ENCODE measurements at places on chromosomes 5 and 9. TPM values are rescaled to one million over a fixed set of nuclear protein-coding genes. Genes with fewer than 3 reads are reported as not detected.

DNA sequence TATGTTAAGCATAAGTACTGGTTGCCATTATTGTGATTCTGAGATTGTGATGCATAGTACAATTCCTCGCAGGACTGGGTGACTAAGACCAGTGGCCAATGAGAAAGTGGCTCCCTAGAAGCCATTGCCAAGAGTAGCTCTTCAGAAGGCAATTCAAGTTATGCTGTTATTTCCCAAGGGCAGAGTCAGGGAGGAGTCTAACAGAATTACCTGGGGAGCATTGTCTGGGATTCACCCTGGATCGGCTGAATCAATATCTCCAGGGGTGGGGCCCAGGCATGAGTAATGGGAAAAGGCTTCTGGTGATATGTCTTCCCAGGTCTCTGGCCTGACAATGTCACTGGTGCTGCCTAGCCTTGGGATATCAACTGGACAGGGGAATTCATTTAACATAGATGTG is 10.9 kb upstream of the ARHGEF28 start:
- no peaks in the 10 kb centered on the region for H3K36me3 ChIP-seq
- H3K4me3 ChIP-seq = no peak overlapping the region
- no peaks in the 10 kb centered on the region for H3K4me1 ChIP-seq
- DNase-seq = no peak
- H3K27me3 ChIP-seq = peaks cover 82% of the 10 kb centered on the region

- peaks cover 18% of the 10 kb centered on the region for H3K4me1 ChIP-seq
- H3K27ac ChIP-seq = no peak overlapping the region
- no peak for DNase-seq
- no peaks in the 10 kb centered on the region for H3K27me3 ChIP-seq
- peaks cover 3% of the 10 kb centered on the region for H3K36me3 ChIP-seq
Observed at GRCh38 chr5:122924719-122925395, 79.4 kb downstream of the SNX24 start.

- H3K4me1 ChIP-seq = no peaks in the 10 kb centered on the region
- H3K27ac ChIP-seq = no peak overlapping the region
- H3K27me3 ChIP-seq = no peaks in the 10 kb centered on the region
- H3K4me3 ChIP-seq = no peak overlapping the region
- H3K36me3 ChIP-seq = peaks cover 4% of the 10 kb centered on the region
- DNase-seq = no peak
Observed at GRCh38 chr9:98839724-98840123, 32.3 kb downstream of the GALNT12 start.

DNA sequence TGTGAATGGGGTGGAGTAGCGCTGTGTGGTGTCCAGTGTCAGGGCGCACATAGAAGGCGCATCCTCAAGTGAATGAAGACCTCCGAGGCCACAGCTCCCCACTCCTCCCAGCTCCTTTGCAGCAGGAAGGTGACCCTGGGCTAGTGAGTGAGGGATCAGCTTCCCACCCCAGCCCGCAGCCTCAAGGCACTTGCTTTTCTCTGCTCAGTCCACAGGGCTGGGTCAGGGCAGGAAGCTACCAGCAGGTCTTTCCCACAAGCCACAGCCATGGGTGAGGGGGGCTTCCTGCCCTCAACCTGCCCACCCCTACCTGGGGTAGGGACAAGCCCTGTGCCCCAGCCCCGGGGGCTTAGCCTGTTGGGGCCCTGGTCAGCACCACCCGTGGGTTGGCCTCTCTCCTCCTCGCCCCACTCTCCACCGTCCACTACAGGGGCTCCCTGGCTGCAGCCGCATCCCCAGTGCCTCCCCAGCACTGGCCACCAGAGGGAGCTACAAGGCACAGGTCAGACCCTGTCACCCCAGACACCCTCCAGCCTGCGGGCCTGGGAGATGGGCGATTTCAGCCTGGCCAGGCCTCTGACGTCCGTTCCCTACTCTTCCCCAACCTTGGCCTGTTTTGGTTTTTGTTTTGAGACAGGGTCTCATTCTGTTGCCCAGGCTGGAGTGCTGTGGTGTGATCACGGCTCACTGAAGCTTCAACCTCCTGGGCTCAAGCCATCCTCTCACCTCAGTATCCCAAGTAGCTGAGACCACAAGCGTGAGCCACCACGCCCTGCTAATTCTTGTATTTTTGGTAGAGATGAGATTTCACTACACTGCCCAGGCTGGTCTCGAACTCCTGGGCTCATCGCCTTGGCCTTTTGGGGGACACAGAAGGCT is 1.3 kb upstream of the ABCA2 start:
- no peaks in the 10 kb centered on the region for H3K27me3 ChIP-seq
- peak; percentile 45 for DNase-seq
- H3K4me1 ChIP-seq = peaks cover 8% of the 10 kb centered on the region
- H3K27ac ChIP-seq = no peak overlapping the region
- H3K4me3 ChIP-seq = peak overlapping the region; percentile 68
- no peaks in the 10 kb centered on the region for H3K36me3 ChIP-seq

- H3K36me3 ChIP-seq = no peaks in the 10 kb centered on the region
- H3K4me3 ChIP-seq = no peak overlapping the region
- peaks cover 9% of the 10 kb centered on the region for H3K4me1 ChIP-seq
Observed at GRCh38 chr5:20680718-20681302, 692.8 kb upstream of the CDH18 start.

- no peak overlapping the region for H3K4me3 ChIP-seq
- no peak overlapping the region for H3K27ac ChIP-seq
- no peaks in the 10 kb centered on the region for H3K4me1 ChIP-seq
- no peak for DNase-seq
- H3K27me3 ChIP-seq = peaks cover 3% of the 10 kb centered on the region
Observed at GRCh38 chr9:30178610-30179009, 2205.8 kb upstream of the ACO1 start.

GRCh38 chr5:55319491-55319890 is 11.7 kb downstream of the MTREX start:
- peak overlapping the region; percentile 2 for H3K27ac ChIP-seq
- H3K36me3 ChIP-seq = peaks cover 20% of the 10 kb centered on the region
- H3K4me3 ChIP-seq = no peak overlapping the region
- H3K4me1 ChIP-seq = peaks cover 3% of the 10 kb centered on the region
- DNase-seq = no peak

- no peaks in the 10 kb centered on the region for H3K36me3 ChIP-seq
- no peak overlapping the region for H3K4me3 ChIP-seq
- H3K4me1 ChIP-seq = peaks cover 14% of the 10 kb centered on the region
- no peak overlapping the region for H3K27ac ChIP-seq
- peaks cover 34% of the 10 kb centered on the region for H3K27me3 ChIP-seq
- DNase-seq = no peak
Observed at GRCh38 chr9:74630228-74630627, 133.1 kb downstream of the RORB start.

GRCh38 chr5:147403651-147404640 is 105.9 kb downstream of the DPYSL3 start:
- peak overlapping the region; percentile 63 for H3K27ac ChIP-seq
- DNase-seq = no peak
- H3K4me1 ChIP-seq = peaks cover 25% of the 10 kb centered on the region

- H3K4me3 ChIP-seq = no peak overlapping the region
- H3K4me1 ChIP-seq = peaks cover 5% of the 10 kb centered on the region
- DNase-seq = no peak
- no peak overlapping the region for H3K27ac ChIP-seq
Observed at GRCh38 chr9:7936163-7936562, 136.6 kb upstream of the DMAC1 start.

DNA sequence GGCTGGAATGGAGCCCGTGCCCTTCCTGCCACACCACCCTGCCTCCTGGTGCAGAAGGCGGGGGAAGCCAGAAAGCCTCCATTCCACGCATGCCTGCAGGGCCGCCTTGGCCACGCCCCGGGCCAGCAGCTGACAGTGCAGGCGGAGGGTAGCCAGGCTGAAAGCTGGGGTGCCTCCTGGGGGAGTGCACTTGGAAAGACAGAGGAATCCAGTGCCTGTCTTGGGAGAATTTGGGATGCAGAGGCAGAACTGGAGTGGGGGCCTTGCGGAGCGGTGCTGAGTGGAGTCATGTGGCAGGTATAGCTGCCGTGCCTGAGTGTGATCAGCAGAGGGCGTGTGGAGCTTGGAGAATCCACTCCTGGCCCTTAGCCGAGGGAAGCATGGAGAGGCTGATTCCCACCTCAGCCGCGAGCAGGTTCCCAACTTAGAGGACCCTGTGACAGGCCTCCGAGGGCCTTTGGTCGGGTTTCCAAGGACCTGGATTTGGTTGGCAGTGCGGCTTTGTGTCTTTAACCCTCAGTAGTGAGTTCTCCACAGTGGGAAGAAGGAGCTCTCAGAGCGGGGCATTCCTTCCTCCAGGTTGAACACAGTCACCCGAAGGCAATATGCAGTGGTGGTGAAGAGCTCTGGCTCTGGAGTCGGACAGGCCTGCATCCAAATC is 9.1 kb upstream of the URM1 start:
- DNase-seq = peak; percentile 82
- peaks cover 15% of the 10 kb centered on the region for H3K4me1 ChIP-seq
- peak overlapping the region; percentile 71 for H3K4me3 ChIP-seq
- peak overlapping the region; percentile 91 for H3K27ac ChIP-seq
- no peaks in the 10 kb centered on the region for H3K27me3 ChIP-seq
- H3K36me3 ChIP-seq = no peaks in the 10 kb centered on the region

DNA sequence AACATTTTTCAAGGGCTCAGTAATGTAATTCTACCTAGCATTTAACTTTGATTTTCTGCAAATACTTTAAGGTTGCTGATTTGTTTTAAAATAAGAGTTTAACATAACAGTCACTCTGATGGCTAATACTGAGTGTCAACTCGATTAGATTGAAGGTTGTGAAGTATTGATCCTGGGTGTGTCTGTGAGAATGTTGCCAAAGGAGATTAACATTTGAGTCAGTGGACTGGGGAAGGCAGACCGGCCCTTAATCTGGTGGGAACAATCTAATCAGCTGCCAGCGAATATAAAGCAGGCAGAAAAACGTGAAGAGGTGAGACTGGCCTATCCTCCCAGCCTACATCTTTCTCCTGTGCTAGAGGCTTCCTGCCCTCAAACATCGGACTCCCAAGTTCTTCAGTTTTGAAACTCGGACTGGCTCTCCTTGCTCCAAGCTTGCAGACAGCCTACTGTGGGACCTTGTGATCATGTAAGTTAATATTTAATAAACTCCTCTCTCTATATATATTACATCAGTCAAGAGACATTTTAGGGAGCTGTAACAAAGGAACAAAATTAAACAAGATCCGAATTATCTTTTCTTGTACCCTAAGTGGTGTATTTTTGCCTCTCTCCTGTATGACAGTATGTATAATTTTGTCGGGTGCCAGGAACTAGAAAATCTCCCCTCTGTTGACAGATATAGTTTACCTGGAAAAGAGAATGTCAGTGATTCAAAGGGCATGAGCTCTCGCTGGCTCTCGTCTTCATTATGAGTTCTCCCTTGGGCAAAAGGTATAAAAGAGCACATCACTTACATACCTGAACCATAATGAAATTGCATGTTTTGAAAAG is 576.1 kb downstream of the LRRC70 start:
- H3K4me1 ChIP-seq = peaks cover 10% of the 10 kb centered on the region
- no peak for DNase-seq
- H3K27ac ChIP-seq = no peak overlapping the region
- no peaks in the 10 kb centered on the region for H3K27me3 ChIP-seq
- no peaks in the 10 kb centered on the region for H3K36me3 ChIP-seq
- H3K4me3 ChIP-seq = no peak overlapping the region

GRCh38 chr5:102539562-102539961 is 40.8 kb upstream of the SLCO6A1 start:
- DNase-seq = no peak
- H3K27ac ChIP-seq = no peak overlapping the region
- H3K27me3 ChIP-seq = no peaks in the 10 kb centered on the region
- H3K4me1 ChIP-seq = peaks cover 14% of the 10 kb centered on the region
- no peak overlapping the region for H3K4me3 ChIP-seq

DNA sequence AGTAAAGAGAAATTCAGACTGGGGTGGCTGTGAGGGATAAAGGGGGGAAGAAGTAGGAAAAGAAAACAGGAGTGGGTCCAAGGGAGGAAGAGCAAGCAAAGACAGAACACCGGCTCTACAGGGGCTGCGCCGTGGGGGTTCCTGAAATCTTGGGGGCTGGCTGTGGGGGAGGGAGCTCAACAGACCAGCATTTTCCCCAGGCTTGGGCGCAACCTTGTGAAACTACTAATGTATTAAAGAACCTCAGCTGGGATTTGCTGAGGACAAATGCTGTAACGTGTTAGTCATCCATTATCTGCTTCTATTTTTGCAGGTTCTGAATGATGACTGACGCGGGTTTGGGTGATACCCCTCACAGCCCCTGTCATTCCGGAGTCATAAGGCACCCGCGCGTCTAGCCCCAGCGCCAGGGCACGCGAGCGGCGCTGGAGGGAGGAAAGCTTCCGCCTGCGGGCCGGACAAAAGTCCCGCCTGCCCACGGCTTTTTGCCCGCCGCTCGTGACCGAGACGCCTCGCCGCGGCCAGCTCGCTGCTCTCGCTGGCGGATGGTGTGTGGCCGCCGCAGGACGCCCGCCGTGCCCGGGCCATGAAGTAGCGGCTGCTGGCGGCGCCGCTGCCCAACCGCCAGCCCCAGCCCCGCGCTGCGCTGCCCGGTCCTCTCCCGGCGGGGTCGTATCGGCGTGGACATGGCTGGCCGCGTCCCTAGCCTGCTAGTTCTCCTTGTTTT is 110.6 kb downstream of the PAM start:
- H3K4me3 ChIP-seq = peak overlapping the region; percentile 73
- peaks cover 13% of the 10 kb centered on the region for H3K4me1 ChIP-seq
- peak; percentile 61 for DNase-seq
- H3K27ac ChIP-seq = peak overlapping the region; percentile 82

- no peaks in the 10 kb centered on the region for H3K36me3 ChIP-seq
- no peak overlapping the region for H3K27ac ChIP-seq
- peaks cover 42% of the 10 kb centered on the region for H3K27me3 ChIP-seq
- peaks cover 3% of the 10 kb centered on the region for H3K4me1 ChIP-seq
- H3K4me3 ChIP-seq = no peak overlapping the region
Observed at GRCh38 chr5:137019229-137019628, 479.9 kb downstream of the SPOCK1 start.

The RASEF gene
- 3.7 TPM for total RNA-seq

The RNF145 gene
- total RNA-seq = 88.8 TPM

The SUSD3 gene
- 3.1 TPM for total RNA-seq

The ENG gene
- 8.1 TPM for total RNA-seq

The C9orf153 gene
- 0.41 TPM for total RNA-seq

The PITX1 gene
- 80.2 TPM for total RNA-seq

The CARD6 gene
- 1.5 TPM for total RNA-seq

The SIGMAR1 gene
- 59.9 TPM for total RNA-seq

The FST gene
- 12.7 TPM for total RNA-seq

The DNAH5 gene
- 0.34 TPM for total RNA-seq

The MYMK gene
- total RNA-seq = not detected

The LCNL1 gene
- 5.5 TPM for total RNA-seq

The CLPTM1L gene
- total RNA-seq = 79.3 TPM

The SLC25A46 gene
- total RNA-seq = 32.1 TPM

Measured in mesothelial cell of epicardium (in vitro differentiated cells).